Stimulated activated CD8-positive, alpha-beta memory T cell treated with anti-CD3 and anti-CD28 coated beads, Interleukin-15, amount 100 ng/mL, for 1 hour (primary cell): ENCODE measurements at places on chromosomes 3 and 15.

DNA sequence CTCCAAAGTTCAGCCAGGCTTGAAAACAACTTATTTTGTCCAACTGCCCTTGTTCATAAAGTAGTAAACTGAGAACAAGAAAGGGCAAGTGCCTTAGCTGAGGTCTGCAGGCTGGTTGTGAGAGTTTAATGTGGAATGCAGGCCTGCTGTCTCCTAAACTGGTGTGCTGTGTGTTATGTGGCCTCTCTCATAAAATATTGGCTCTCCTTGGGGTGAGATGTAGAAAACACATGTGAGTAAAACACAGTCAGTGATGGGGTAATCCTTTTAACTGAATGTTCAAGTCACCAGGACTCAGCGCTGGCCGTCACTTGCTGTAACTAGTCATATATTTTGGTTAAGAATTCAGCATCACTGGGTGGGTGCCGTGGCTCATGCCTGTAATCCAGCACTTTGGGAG is 7.1 kb upstream of the ST6GAL1 start:
- no peak for DNase-seq

GRCh38 chr3:48370333-48370713 is 1.7 kb upstream of the FBXW12 start:
- DNase-seq, result no peak

DNA sequence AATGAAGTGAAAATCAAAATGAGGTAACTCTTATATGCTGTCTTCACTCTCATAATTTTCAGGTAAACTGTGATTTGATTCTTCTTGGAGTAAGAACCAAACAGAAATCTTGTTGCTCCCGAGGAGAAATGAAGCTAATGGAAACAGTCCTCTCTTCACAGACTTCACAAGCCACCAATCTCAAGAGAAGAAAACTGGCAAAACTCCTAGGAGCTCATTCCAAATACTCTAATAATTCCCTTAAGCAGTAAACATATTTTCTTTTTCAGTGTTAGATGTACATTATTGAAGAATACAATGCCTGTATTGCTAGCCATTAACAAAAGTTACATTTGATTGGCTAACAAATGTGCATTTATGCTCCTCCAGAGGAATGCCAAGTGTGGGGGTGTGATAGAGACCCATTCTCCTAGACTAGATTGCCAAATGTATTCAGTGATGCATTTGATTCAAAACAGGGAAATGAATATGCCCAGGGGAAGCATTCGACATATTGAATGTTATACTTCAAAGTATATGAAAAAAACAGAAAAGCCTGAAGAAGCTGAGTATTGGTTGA is 11.8 kb upstream of the RIOX2 start:
- DNase-seq, result no peak

DNA sequence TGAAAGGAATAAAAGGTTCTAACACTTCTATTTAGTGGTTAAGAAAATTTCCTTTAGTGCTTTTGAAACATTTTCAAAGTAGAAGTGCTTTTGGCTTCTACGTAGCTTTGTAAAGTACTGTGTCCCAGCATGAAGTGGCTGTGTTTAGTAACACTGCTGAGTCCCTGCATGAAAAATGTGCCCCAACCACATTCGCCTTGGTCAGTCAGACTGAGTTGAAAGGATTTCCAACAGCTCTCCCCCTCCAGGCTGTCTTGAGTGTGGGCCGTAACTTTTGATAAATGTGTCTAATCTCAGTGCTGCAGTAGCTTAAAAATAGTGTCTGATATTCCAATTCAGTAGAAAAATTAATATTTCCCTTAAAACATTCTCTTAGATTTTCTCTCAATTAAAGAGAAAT is 115.0 kb downstream of the NR1D2 start:
- no peak for DNase-seq

GRCh38 chr15:100712226-100712625 is 109.8 kb downstream of the ASB7 start:
- DNase-seq, result no peak

- no peak for DNase-seq
Measured at GRCh38 chr3:183435661-183436060, 7.2 kb upstream of the MCF2L2 start.

DNA sequence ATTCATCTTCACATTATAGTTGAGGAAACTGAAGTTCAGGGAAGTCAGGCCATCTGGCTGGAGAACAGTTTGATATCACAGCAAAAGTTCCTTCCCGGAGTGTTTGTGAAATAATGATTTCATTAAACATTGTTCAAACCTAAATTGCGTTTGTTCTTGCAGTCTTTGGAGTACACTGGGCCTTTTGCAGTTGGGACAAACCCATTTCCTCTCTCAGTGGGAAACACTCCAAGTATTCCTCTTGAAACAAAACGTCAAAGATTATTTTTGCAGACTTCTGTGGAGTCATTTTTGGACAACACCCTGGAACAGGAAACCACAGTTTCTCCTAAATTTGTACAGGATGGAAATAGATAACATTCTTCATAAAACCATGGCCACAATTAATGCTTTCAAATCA is 287.5 kb downstream of the PTPRG start:
- DNase-seq, result no peak

GRCh38 chr15:39502082-39502447 is 78.8 kb upstream of the THBS1 start:
- no peak for DNase-seq

DNA sequence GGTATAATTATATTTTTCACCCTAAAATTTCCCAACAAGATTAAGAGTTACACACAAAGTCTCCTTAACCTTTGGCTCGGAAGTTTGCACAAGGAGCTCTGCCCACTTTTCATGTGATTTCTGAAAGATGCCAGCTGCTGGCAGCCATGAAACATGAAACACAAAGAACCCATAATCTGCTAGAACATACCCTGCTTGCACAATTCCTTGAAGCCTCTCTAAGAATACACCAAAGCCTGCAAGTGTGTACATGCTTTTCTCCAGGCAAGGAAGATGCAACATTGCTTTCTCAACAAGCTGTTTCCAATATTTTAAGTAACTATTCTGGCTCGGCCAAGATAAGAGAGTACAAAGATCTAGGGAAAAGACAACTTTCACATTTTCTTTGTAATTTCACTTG is 182.0 kb upstream of the WNT5A start:
- no peak for DNase-seq

- DNase-seq, result no peak
Measured at GRCh38 chr3:71537211-71537611, 46.3 kb downstream of the FOXP1 start.

- no peak for DNase-seq
Measured at GRCh38 chr3:186380622-186381380, 18.8 kb upstream of the DGKG start.

DNA sequence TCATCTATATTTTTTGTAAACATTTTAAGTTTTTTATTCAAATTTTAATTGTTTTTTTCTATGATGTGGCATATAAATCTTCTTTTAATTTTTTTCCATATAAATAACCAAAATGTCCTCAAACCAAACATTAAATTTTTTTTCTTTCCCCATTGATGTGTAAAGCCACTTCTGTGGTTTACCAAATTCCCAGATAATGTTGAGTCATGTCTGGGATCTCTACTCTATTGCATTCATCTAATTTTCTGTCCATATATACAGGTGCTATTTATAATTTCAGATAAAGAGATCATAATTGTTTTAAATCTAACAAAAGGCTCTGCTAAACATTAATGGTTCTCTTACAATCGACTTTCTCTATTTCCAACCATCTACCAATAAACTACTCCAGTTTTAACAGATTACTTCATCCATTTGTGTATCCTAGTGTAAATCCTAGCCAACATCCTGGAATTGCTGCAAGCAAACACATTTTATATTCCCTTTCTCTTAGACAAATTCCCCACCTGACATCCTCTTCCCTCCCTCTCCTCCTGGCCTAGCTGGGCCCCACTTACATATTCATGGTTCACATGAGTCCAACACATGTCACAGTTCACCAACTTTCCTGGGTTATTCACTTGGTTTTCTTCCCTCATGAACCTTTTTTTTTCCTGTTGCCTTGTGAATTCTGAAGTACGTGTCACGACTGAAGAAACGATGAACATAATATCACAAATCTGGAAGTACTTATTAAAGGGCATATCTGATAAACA is 368.0 kb upstream of the AGTR1 start:
- DNase-seq, result no peak

GRCh38 chr3:135444058-135444457 is 521.5 kb upstream of the PPP2R3A start:
- DNase-seq, result no peak

- no peak for DNase-seq
Measured at GRCh38 chr15:83057696-83058376, 9.2 kb downstream of the BTBD1 start.

- DNase-seq, result no peak
Measured at GRCh38 chr3:196195664-196196265, 15.4 kb downstream of the ZDHHC19 start.

- no peak for DNase-seq
Measured at GRCh38 chr3:94185753-94186152, 122.9 kb downstream of the NSUN3 start.

DNA sequence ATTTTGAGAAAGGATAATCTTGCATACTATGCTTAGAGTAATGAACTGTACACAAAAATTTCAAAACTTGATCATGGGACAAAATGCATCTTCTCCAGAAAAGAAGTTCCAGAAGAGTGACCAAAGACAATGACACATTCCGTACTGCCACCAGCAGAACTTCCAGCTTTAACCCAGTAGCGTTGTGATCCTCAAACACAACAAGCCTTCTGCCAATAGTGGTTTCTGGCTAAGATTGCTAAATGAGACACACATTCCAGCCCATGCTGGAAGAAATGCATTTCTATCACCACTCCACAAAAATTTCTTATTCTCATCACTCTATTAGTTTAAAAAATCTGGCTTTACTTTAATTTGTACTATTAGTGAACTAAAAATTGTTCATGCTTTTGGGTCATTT is 334.9 kb downstream of the TBC1D5 start:
- DNase-seq, result no peak

- no peak for DNase-seq
Measured at GRCh38 chr15:78797951-78798350, 13.3 kb downstream of the ADAMTS7 start.

DNA sequence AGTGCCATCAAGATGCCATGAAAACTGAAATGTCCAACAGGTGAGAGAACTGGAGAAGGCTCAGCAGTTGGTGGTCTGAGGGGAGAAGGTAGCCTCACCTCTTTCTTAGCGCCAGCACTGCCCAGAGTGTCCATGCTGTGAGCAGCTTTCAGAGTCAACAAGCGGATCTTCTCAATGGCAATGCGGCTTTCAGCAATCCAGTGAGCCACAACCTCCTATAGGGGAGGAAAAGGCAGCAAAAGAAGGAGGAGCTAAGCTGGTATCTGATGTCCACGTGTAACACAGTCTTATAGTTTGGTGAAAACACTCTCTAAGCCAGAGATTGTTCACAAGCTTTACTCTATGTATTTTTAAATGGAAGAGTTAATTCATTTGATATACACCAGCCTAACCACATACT is 36.1 kb upstream of the ACKR4 start:
- DNase-seq, result no peak

DNA sequence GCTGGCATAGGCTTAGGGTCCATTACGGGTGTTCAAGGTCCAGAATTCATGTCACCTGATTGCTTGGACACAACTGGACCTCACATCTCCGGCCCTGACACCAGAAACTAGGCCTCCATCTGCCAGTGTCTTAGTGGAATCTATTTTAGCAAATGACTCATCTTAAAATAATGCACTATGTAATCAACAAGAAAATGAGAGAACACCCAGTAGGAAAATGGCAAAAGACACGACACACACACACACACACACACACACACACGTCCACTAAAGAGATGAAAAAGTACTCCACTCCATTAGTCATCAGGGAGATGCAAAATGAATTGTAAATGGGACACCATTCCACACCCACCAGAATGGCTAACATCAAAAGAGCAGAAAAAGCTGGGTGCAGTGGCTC is 11.2 kb downstream of the APBA2 start:
- DNase-seq, result no peak

- no peak for DNase-seq
Measured at GRCh38 chr3:156109989-156110388, 10.4 kb upstream of the KCNAB1 start.

- no peak for DNase-seq
Measured at GRCh38 chr3:191499307-191500080, 38.5 kb downstream of the PYDC2 start.

- no peak for DNase-seq
Measured at GRCh38 chr3:62870321-62870720, 4.9 kb downstream of the CADPS start.

- no peak for DNase-seq
Measured at GRCh38 chr3:39118079-39118478, 10.6 kb downstream of the TTC21A start.
